HT-29 (cell line): ENCODE measurements at places on chromosomes 7 and 10. TPM values are rescaled to one million over a fixed set of nuclear protein-coding genes. Genes with fewer than 3 reads are reported as not detected.
A peak's percentile ranks its signal among the peaks of the same experiment; 100 is the strongest.

Gene PNLIP
- not detected in 2 replicates for total RNA-seq

- DNase-seq: peak; percentile 52
Measured at GRCh38 chr10:98055841-98056516, 25.6 kb upstream of the CRTAC1 start.

GRCh38 chr7:32458025-32458424 lies 32.2 kb downstream of the LSM5 start:
- no peak for DNase-seq

DNA sequence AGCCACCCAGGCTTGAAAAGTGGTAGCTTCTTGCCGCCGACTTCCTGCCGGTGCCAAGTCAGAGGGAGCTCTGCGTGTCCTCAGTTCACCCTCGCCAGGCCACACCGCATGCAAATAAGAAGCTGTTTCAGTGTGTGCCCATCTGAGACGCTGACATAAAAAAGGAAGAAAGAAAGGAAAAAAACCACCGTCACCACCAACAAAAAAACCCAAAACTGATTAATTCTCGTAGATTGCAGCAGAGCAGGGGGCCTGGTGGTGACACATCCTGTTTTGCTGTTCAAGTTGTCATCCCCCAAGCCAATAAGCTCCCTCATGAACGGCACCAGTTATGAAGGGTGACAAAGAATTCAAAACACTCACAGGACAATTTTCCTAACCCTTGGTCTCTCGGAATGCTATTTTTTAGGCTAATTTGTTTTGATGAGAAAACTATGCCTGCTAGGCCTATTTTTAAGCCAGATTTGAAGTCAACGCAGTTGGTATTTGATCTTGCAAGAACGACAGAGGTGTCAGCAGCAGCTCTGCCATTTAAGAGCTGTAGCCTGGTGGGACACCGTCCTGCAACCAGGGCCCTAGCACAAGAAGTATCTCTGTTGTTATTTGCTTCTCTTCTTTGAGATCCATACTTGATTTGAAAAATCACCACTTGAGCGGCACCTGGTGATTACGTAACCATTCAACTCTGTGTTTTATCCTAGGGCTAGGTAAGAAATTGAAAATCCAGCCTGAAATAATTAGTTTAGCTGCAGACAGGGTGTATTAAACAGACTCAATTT lies 145.6 kb downstream of the PFKFB3 start:
- no peak for DNase-seq

- DNase-seq: no peak
Measured at GRCh38 chr7:1883834-1884582, 213.9 kb downstream of the ELFN1 start.

Gene CLRN3
- total RNA-seq: 17.7 and 21.5 TPM in 2 replicates

- DNase-seq: peak; percentile 72
Measured at GRCh38 chr10:78756604-78757343, 312.0 kb upstream of the ZMIZ1 start.

Gene MYL10
- total RNA-seq: not detected in 2 replicates

DNA sequence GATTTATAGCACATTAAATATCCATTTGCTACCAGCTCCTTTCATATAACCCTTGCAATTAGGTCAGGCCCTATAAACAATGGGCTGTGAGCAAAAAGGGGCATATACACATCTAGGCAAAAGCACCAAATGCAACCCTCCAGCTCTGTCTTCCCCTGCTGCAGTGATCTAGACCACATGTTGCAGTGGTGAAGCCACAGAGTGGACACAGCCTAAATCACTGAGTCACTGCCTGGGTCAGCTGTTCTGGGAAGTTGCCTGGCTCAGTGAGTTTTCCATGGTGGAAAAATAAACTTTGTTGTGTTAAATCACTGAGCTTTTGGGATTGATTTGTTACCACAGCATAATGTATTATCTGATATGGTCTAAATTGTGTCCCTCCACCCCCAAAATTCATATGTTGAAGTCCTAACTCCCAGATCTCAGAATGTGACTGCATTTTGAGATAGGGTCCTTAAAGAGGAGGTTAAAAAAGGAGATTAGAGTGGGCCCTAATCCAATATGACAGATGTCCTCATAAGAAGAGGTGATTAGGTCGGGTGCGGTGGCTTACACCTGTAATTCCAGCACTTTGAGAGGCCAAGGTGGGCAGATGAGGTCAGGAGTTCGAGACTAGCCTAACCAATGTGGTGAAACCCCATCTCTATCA lies 70.4 kb downstream of the ZFAND4 start:
- DNase-seq: no peak

Gene ABCB4
- total RNA-seq: 0.47 and 0.56 TPM in 2 replicates

Gene MYO1G
- total RNA-seq: 0.08 and 0.31 TPM in 2 replicates

GRCh38 chr7:72805526-72806494 lies 22.2 kb downstream of the TYW1B start:
- no peak for DNase-seq

GRCh38 chr10:18238870-18239485 lies 98.8 kb downstream of the CACNB2 start:
- peak; percentile 32 for DNase-seq

GRCh38 chr7:157488281-157488680 lies 151.5 kb downstream of the DNAJB6 start:
- DNase-seq: no peak

DNA sequence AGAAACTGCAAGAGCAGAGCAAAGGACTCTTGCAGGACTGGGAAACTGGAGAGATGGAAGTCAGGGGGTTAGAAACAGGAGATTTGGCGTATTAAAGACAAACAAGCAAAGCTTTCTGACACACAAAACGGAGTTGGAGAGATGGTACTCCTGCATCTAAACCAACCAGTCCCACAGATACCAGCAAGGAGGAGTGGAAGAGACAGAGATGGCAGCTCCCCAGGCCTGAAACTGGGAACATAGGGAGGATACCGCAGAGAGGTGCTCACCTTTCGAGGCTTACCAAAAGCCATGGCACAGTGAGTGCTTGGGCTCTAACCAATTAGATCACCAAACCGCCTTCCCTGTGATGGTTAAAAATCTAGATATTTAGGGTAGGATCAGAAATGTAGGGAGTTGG lies 4.8 kb upstream of the MBL2 start:
- no peak for DNase-seq

Gene AKR1C8
- total RNA-seq: not detected in 2 replicates

GRCh38 chr7:71770269-71770907 lies 638.4 kb downstream of the GALNT17 start:
- no peak for DNase-seq

DNA sequence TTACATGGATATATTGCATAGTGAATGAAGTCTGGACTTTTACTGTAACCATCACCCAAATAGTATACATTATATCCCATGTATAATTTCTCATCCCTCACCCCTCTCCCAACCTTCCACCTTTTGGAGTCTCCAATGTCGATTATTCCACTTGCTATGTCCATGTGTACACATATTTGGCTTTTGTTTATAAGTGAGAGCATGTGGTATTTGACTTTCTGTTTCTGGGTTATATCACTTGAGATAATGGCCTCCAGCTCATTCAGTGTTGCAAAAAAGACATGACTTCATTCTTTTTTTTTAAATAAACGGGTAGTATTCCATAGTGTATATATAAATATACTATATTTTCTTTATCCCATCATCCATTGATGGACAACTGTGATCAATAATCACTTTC lies 288.6 kb upstream of the BMPER start:
- no peak for DNase-seq

GRCh38 chr10:72310241-72310633 lies 36.5 kb downstream of the DDIT4 start:
- DNase-seq: peak; percentile 52

Gene MARVELD1
- total RNA-seq: 24.5 and 24.9 TPM in 2 replicates

GRCh38 chr10:62715383-62715782 lies 89.1 kb upstream of the ADO start:
- no peak for DNase-seq

GRCh38 chr7:49443515-49443914 lies 329.9 kb upstream of the VWC2 start:
- DNase-seq: no peak

Gene ZNF735
- not detected in 2 replicates for total RNA-seq

GRCh38 chr10:90306187-90306586 lies 551.7 kb downstream of the HTR7 start:
- DNase-seq: peak; percentile 69

GRCh38 chr10:16673443-16673842 lies 143.8 kb downstream of the RSU1 start:
- DNase-seq: no peak

DNA sequence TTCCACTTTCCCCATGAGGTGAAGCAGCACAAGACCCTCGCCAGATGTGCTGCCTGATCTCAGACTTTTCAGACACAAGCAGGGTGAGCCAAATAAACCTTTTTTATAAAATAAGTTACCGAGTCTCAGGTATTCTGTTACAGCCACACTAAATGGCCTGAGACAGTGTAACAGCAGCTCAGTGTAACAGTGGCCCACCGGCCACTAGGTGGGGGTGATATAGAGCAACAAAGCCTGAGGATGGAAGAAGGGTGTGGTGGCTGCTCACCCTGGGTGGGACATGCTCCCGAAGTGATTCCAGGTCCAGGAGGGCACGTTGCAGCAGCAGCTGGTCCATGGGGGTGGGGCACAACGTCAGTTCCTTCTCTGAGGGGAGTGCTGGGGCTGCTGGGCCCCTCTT lies 44.6 kb downstream of the BMS1 start:
- DNase-seq: peak; percentile 5

Gene AKR1D1
- total RNA-seq: not detected in 2 replicates

Gene KCNMA1
- total RNA-seq: 0.08 TPM in 1 of 2 replicates, not detected in the other

Gene MYO3A
- total RNA-seq: not detected in 2 replicates

- no peak for DNase-seq
Measured at GRCh38 chr7:136036336-136036735, 59.2 kb upstream of the MTPN start.

Gene CRYGN
- 1.4 TPM in 1 of 2 replicates, not detected in the other for total RNA-seq

Gene WAC
- total RNA-seq: 47.9 and 55.2 TPM in 2 replicates
